MM.1S (cell line): ENCODE measurements at places on chromosomes 7 and 10.

DNA sequence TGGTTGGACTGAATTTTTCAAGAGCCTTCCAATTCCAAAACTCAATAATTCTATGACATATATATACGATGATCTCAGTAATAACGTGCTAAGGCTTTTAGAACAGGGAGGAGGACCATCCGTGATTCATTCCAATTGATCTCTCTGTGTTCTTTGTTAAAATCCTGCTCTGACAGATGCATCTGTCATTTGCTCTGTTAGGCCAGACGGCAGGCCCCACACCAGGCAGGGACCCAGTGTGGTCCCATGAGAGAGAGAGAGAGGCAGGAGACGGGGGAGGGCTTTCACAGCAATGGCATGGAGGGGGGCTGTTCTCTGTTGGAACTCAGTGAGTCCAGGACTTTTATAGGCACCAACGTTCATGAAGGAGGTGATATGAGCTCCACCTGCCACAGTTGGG is 160.0 kb upstream of the INSYN2A start:
- no peak for DNase-seq

DNA sequence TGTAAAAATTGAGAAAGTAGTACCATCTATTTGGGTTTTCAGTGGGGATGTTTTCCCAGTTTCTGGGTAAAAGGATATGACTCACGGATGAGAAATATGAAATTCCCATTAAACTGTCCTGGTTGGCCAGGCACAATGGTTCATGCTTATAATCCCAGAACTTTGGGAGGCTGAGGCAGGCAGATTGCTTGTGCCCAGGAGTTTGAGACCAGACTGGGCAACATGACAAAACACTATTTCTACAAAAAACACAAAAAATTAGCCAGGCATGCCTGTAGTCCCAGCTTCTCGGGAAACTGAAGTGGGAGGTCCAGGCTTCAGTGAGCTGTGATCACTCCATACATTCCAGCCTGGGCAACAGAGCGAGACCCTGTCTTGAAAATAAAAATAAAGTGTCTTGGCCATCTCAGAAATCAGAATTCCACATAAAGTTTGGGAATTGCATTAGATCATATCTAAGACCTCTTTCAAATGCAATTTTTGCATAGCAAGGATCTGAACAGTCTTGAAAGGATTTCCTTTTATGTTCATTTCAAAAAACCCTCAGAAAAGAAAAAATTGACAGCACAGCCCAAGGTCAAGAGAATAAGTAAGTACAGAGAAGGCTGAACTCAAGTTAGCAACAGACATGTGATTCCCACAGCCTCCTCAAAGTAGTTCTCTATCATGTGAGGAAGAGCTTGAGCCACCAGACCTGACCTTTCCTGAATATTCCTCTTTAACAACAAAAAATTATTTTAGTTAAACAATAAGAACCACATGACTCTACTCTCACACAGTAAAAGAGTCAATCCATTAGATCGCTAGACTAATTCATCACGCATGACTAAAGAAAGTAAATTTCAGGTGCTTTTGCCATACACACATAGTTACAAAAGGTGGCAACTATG is 141.5 kb upstream of the CAV2 start:
- DNase-seq, result no peak

DNA sequence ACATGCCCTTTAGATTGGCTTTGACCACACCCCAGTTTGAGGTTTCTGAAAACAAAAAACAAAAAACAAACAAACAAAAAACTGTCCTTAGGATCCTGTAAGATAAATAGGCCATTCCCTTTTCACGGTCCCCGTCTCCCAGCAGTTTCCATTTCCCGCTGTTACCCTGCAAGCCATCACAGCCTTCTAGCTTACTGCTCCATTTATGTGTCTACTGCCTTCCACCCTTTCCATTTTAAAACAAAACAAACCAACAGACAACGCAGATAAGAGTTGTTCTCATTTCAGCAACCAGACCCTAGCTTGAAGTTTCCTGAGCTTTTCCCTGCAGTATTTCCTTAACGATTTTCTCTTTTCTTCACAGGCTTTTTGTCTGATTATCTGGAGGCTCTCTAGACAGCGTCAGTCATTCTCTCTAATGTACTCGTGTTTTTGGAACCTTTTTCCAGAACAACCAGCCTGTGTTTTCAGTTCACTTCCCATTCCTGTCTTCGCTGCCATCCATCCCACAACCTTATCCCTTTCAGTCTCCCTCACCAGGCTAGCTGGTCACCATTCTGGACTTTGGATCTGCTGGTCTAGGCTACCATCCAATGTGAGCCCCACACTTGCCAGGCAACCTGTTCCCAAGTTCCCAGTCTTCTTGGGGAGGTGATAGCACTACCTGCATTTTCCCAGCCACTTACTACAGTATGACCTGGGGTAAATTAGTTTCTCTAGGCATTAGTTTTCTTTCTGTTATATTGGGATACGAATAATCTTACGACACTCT is 317.3 kb upstream of the FZD1 start:
- no peak for DNase-seq

DNA sequence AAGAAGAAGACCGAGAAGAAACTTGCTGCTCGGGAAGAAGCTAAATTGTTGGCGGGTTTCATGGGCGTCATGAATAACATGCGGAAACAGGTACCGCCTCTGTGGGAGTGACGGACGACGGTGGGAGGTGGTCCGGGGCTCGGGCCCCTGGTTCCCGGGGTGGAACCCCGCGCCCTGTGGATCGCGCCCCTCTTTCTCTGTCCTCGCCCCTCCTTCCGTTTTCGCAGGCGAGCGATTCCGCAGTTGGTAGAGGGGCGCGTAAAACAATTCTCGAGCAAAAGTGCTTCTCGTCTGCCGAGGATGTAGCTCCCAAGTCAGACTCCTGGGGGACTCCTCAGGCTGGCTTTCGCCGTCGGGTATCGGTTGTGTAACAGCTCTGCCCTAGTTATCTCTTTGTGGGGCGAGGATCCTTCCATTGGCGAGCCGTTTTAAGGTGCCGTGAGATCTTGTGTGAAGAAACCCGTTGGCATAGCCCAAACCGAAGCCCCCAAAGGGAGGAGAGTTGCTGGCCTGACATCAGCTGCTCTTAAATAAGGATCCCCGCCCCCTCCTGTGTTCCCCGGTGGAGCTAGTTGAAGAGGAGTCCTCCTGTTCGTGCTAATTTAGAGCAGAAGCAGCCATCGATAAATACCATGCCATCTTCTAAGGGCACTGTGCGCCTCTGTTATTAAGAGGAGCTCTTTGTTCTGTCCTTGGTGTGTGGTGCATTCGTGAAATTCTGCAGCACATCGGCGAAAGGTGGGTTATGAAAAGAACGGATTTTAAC is 655 bp downstream of the KLHL7 start:
- DNase-seq, result peak; percentile 38

DNA sequence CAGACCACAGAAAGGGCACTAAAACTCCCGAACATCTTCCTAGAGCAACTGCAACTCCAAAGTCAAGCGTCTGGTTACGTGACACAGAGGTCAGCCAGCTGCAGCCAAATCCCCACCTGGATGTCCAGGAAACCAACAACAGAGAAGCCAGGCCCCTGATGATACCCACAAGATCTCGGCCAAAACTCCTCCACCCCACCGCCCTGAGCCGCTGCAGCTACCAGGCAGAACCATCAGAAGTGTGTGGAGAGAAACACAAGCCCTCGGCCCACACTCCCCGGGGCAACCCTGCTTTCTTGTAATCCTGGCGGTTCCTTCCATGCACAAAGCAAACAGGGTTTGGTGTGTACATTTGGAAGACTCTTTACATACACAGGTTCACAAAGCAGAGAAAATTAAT is 8.7 kb downstream of the CHST15 start:
- DNase-seq, result peak; percentile 81

GRCh38 chr7:2632733-2633537 is 1.1 kb downstream of the TTYH3 start:
- no peak for DNase-seq

DNA sequence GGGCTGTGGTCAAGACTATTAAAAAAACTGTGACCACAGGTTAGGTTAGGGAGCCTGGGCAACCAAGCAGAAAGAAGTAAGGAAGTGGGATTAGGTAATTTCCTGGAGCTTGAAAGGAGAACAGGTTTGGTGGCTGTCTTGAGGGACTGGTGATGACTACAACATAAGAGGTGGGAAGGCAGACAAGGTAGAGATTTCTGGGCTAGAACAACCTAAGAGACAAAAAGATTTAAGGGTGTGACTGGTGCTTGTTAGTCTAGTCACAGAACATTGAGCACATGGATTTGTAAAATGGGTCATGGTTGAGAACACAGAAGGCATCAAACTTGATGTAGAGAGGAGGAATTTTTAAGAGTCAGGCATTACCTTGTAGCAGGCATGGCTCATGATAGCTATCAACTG is 123.7 kb upstream of the ASAH2 start:
- DNase-seq, result no peak

- DNase-seq, result no peak
Measured at GRCh38 chr7:86339051-86339450, 304.7 kb upstream of the GRM3 start.

DNA sequence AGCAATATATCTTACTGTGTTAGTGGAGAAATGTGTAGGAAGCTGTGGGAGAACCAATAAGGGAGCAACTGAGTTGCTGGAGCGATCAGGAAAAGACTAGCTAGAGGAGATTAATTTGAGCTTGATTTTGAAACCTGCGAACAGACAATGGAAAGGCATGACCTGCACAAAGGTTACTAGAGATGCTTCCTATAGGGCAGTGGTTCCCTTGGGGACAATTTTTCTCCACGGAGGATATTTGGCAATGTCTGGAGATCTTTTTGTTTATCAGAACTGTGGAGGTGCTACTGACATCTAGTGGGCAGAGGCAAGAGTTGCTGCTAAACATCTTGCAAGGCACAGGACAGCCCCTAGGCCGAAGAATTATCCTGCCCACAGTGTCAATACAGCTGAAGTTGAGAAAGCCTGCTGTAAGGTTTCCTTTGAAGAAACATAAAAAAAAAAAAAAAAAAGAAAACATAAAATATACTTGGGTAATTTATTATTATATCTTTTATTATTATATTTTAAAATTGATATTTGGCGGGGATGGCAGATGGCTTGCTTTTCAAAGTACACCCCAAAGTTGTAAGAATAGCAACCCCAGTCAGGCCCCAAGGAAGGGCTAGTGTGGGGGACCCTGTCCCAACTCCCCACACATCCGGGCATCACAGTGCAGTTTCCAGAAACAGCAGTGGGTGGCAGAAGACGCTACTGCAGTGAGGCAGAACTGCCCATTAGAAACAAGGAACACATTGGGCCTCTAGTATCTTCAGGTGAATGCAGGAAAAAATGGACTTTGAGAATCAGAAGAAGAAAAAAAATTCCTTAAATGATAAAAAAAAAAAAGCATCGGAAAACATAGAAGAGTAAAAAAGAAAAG is 481.6 kb downstream of the SH2D4B start:
- peak; percentile 66 for DNase-seq

- DNase-seq, result no peak
Measured at GRCh38 chr10:106708506-106708905, 456.0 kb downstream of the SORCS1 start.

DNA sequence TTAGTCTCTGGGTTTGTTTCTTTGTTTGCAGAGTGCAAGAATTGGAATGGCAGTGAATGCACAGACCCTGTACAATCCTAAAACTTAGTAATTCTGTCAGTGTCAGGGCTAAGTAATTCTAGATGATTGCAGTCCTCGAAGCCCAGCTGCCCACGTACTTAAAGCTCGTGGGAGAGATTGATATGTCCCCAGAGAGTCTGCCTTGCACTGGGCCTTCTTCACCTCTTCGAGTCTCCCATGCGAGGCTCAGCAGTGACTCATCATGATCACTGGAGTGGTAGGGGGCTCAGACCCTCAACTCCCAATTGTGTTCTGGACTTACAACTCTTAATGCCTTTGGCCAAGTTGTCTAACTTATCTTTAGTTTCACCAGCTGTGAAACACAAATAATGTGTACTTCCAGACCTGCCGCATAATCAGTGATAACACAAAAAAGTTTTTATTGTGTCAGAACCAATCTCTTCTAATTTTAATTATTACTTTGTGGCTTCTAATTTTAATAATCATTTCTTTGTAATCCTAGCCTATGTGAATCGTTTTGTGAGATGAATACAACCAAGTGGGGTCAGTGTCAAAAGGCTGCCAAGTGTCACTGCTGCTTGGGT is 345.6 kb upstream of the LRGUK start:
- DNase-seq, result no peak

DNA sequence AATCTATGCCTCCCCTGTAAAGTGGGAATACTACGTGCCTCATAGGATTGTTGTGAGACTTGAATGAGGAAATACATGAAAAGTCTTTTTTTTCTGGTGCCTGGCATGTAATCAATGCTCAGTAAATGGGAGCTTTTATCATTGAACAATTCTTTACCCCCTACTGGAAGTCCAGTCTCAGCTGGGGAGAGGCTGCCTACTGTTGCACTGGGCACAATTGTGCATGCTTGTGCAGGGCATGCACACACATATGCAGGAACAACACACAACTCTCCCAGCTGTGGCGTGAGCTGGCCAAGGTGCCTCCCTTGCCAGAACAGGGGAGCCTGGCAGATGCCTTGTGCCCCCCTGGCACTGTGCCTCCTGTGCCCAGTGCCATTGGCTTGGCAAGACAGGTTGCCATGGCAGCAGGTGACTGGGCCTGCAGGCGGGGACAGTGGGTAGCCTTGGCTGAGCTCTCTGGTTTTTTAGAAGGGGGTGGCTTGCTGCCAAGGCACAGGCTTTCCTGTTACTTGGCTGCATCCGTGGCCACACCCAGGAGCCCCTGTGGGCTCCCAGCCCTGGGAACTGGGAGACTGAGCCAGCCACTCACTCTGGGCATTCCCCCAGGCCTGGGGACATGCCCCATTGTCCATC is 16.1 kb upstream of the PALD1 start:
- DNase-seq, result no peak

GRCh38 chr7:75624134-75624832 is 114.5 kb downstream of the HIP1 start:
- DNase-seq, result no peak

- no peak for DNase-seq
Measured at GRCh38 chr7:40675741-40676140, 540.9 kb downstream of the SUGCT start.

DNA sequence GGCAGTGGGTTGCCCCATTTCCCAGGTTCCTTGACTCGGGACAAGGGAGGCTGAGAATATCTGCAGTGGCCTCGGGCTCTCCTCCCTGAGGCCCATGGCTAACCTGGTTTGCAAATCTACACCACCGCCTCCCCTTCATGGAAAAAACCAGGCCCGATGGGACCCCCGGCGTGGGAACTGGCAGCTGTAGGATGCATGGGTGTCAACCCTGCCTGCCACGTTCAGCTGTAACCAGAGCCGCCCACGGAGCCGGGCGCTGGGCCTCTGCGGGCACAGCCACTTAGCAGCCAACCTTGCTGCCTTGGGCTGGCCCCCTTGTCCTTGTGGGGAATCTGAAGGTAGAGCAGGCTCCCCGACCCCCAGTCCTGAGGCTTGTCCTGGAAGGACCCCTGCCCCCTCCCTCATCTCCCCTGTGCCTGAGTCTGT is 1.6 kb downstream of the PWWP2B start:
- no peak for DNase-seq

DNA sequence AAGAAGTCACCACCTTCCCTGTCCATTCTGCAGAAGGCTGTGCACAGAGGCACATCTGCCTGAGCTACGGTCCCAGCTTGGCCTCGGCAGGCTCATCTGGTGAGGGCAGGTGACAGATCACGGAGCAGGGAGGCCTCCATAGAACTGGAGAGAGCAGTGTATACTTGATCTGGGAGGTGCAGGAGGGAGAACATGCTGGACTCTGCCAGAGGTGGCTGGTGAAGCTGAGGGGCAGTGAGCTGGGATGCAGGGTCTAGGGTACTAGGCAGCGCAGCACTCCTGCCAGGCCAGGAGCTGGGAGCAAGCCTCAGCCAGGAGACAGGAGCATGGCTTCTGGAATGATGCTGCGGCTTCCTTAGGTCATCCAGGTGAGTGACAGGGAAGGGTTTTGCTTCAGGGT is 553.0 kb downstream of the TCERG1L start:
- no peak for DNase-seq

- peak; percentile 48 for DNase-seq
Measured at GRCh38 chr7:148883266-148884048, 634 bp downstream of the EZH2 start.
